ENCODE measurements at places on chromosomes 11 and 22. TPM values are rescaled to one million over a fixed set of nuclear protein-coding genes. Genes with fewer than 3 reads are reported as not detected.

DNA sequence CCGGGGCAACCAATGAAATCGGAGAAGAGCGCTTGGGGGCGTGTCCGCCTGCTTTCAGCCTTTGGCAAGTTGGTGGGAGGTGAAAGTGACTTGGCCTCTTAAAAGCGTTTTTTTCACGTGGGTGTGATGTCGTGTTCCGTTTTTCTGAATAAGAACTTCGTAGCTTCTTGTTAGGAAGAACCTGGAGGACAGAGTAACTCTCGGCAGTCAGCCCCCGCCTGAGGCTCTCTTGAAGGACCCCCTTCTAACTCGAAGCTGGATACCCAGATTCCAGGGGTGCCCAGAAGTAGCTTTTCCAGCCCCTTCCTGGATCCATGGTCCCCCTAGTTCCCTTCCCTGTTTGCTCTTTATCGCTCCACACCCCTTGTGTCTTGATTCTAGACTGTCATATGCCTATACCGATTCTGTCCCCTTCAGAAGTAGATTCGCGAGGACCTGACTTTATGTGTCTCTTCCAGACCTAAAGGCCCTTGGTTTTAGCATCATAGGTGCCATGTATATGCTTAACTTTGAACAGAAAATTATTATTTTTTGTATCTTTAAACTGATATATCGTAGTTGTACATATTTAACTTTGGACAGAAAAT is 915 bp upstream of the OSBP start:
- DNase-seq = peak; percentile 70
- H3K36me3 ChIP-seq = no peaks in the 10 kb centered on the region
- H3K4me1 ChIP-seq = peaks cover 38% of the 10 kb centered on the region
- no peaks in the 10 kb centered on the region for H3K27me3 ChIP-seq
- H3K27ac ChIP-seq = peak overlapping the region; percentile 94

- no peak overlapping the region for H3K4me3 ChIP-seq
- no peaks in the 10 kb centered on the region for H3K36me3 ChIP-seq
- H3K4me1 ChIP-seq = peaks cover 12% of the 10 kb centered on the region
- H3K27me3 ChIP-seq = peaks cover 20% of the 10 kb centered on the region
Measured at GRCh38 chr11:61004761-61005181, 33.3 kb downstream of the CD6 start.

GRCh38 chr22:44389181-44389580 is 76.4 kb upstream of the SHISAL1 start:
- DNase-seq = no peak
- no peaks in the 10 kb centered on the region for H3K36me3 ChIP-seq
- H3K4me1 ChIP-seq = no peaks in the 10 kb centered on the region
- H3K27ac ChIP-seq = no peak overlapping the region

The SCGB1D2 gene
- total RNA-seq = not detected

The MUC2 gene
- total RNA-seq = not detected

DNA sequence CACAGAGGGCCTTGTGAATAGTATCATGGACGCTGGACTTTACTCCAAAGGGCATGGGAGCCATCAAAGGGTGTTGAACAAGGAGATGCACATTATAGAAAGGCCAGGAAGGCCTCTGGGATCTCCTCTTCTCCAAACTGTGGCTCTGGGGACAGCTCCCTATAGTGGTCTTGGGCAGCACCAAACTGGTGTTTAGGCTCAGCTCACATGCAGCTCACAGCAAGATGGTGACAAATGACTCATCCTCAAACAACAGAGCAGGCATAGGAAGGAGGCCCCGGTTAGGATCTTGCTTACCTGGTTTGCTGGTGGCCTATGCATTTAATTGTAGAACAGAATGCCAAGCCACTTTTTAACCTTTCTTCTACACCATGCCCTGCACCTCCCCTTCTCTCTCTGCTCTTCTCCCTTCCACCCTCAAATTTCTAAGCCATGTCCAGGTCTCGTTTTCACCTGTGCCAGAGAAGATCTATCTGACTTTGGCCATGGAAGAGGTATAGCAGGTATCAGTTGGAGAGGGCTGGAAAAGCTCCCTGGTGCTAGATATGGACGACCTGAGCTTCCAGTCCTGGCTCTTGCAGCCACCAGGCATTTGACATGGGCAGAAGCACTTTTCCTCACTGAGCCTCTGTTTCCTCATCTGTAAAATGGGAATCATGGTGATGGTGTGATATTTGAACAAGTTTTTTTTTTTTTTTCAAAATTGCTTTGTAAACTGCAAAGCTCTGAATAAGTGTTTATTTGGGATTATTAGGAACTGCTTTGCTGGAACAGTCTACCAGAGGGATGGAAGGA is 14.4 kb upstream of the EHF start:
- H3K27ac ChIP-seq = no peak overlapping the region
- no peak for DNase-seq
- no peaks in the 10 kb centered on the region for H3K4me1 ChIP-seq
- no peaks in the 10 kb centered on the region for H3K36me3 ChIP-seq

GRCh38 chr11:8709002-8709672 is 26.5 kb downstream of the RPL27A start:
- H3K36me3 ChIP-seq = peaks cover 44% of the 10 kb centered on the region
- H3K27me3 ChIP-seq = no peaks in the 10 kb centered on the region
- H3K4me3 ChIP-seq = no peak overlapping the region
- peaks cover 22% of the 10 kb centered on the region for H3K4me1 ChIP-seq
- H3K27ac ChIP-seq = peak overlapping the region; percentile 84

The RIMBP3C gene
- total RNA-seq = 0.68 TPM

DNA sequence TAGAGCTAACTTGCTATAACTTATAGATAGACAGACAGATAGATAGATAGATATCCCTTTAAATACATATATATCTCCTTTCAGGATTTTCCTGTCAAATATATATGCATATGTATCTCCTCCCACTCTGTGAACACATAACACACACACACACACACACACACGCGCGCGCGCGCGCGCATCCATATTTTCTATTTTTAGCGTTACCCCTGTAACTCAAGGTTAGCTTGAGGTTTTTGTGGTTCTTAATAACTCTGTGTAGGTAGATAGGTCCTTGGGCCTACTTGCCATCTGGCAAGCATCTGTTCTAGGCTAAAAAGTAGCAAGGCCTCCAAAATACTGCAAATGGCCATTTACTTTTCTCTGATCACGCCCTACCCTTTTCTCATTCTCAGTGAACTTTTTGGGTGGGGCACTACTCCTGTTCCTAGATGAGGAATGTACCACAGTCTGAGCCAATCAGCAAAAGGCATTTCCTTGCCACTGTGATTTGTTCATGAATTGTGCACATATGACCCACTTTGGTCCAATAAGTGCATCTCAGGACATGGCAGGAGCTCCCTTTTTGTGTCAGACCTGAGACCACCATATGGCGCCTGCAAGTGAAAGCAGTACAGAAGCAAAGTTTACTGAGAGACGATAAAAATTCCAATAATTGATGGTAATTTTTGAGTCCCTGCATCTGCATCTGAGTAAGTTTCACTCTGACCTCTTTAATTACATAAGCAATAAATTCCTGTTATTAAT is 740.5 kb upstream of the API5 start:
- no peak for DNase-seq
- no peaks in the 10 kb centered on the region for H3K36me3 ChIP-seq
- no peaks in the 10 kb centered on the region for H3K4me1 ChIP-seq

GRCh38 chr11:46521961-46522681 is 71.7 kb downstream of the AMBRA1 start:
- H3K36me3 ChIP-seq = peaks cover 2% of the 10 kb centered on the region
- H3K4me1 ChIP-seq = peaks cover 33% of the 10 kb centered on the region
- H3K27me3 ChIP-seq = no peaks in the 10 kb centered on the region
- no peak overlapping the region for H3K27ac ChIP-seq
- DNase-seq = no peak
- H3K4me3 ChIP-seq = no peak overlapping the region

The APBB1 gene
- 57.7 TPM for total RNA-seq

DNA sequence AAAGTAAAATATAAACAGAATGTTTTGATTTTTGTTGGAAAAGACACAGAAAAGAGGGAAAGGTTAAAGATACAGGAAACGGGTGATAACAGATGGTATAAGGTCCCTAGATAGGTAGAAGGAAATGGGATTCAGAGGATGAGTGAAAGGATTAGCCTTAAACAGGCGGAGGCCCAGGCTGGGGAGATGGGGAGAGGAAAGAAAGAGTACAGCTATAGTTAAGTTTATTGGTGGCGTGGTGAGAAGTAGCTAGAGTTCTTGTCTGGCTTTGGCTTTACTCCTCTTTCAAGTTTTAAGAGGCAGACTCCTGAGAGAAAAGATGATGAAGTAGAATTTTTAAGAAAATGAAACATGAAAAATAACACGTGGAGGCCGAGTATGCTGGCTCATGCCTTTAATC is 13.7 kb downstream of the ZBTB44 start:
- no peaks in the 10 kb centered on the region for H3K27me3 ChIP-seq
- peaks cover 10% of the 10 kb centered on the region for H3K4me1 ChIP-seq
- peaks cover 18% of the 10 kb centered on the region for H3K36me3 ChIP-seq
- H3K27ac ChIP-seq = no peak overlapping the region
- no peak for DNase-seq
- no peak overlapping the region for H3K4me3 ChIP-seq

The NXPE2 gene
- total RNA-seq = not detected

The CD3G gene
- not detected for total RNA-seq

The CADM1 gene
- 19.6 TPM for total RNA-seq

DNA sequence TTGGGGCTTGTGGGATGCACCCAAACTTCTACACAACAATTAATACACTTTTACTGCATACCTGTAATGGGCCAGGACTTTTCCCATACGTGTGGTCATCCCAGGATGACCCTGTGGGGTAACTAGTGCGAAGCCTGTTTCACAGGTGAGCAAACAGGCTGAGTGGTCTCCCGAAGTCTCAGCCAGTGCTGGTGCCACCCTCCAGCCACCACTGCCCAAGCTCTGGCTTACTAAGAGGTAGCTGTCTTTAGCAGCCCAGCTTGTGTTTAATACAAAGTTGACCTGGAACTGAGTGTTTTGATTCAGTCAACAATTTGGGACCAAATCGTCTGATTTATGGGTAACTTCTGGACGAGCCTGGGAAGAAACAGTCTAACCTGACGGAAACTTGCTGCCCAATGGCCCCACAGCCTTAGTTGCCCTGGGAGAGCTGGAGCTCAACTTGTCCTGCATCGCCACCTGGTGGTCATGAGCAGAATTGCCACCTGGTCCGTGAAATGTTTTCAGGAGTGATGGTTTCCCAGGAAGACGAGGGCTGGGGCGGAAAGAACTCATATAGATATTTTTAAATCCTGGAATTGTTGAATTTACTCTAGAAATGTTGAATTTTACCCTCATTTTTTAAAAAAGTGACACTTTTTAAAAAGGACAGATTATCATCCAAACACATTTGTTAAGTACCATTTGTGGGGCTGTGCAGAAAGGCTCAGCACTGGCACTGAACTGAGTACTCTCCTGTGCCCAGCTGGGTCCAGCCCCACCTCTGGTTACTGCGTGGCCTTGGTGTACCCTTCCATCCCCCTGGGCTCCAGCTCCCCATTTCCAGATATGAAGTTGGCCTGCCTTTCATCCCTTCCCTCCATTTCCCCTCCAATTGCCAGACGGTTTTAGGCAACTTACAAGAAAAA is 95.5 kb upstream of the PARVA start:
- peak; percentile 94 for DNase-seq
- peaks cover 50% of the 10 kb centered on the region for H3K4me1 ChIP-seq
- H3K4me3 ChIP-seq = no peak overlapping the region

The BAIAP2L2 gene
- 0.48 TPM for total RNA-seq

- no peak overlapping the region for H3K4me3 ChIP-seq
- H3K36me3 ChIP-seq = no peaks in the 10 kb centered on the region
- no peak overlapping the region for H3K27ac ChIP-seq
- H3K4me1 ChIP-seq = no peaks in the 10 kb centered on the region
Measured at GRCh38 chr11:20760811-20761210, 91.4 kb downstream of the NELL1 start.

GRCh38 chr11:125489166-125489565 is 6.9 kb downstream of the FEZ1 start:
- no peak overlapping the region for H3K4me3 ChIP-seq
- no peaks in the 10 kb centered on the region for H3K4me1 ChIP-seq
- DNase-seq = no peak
- H3K27me3 ChIP-seq = peaks cover 4% of the 10 kb centered on the region

The ANGPTL5 gene
- total RNA-seq = 2.4 TPM

GRCh38 chr11:207863-208180 is 314 bp downstream of the RIC8A start:
- H3K36me3 ChIP-seq = peaks cover 20% of the 10 kb centered on the region
- peak overlapping the region; percentile 99 for H3K27ac ChIP-seq
- peak; percentile 86 for DNase-seq
- H3K4me1 ChIP-seq = peaks cover 33% of the 10 kb centered on the region

The THY1 gene
- total RNA-seq = 11.3 TPM

DNA sequence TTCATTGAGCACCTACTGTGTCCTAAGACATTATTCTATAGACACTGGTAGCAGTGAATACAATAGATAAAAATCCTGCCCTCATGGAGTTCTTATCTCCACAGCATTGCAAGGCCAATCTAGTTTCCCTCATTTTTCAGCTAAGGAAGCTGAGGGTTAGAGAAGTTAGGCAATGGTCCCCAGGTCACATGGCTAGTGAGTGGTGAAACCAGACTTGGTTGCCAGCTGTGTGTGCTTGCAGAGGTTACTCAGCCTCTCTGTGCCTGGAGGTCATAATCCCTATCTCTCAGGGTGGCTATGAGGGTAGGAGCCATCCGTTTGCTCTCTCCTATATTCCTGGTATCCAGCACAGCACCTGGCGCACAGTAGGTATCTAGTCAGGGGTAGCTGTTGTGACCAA is 147.7 kb upstream of the SEZ6L start:
- no peaks in the 10 kb centered on the region for H3K27me3 ChIP-seq
- H3K4me1 ChIP-seq = no peaks in the 10 kb centered on the region
- no peaks in the 10 kb centered on the region for H3K36me3 ChIP-seq

DNA sequence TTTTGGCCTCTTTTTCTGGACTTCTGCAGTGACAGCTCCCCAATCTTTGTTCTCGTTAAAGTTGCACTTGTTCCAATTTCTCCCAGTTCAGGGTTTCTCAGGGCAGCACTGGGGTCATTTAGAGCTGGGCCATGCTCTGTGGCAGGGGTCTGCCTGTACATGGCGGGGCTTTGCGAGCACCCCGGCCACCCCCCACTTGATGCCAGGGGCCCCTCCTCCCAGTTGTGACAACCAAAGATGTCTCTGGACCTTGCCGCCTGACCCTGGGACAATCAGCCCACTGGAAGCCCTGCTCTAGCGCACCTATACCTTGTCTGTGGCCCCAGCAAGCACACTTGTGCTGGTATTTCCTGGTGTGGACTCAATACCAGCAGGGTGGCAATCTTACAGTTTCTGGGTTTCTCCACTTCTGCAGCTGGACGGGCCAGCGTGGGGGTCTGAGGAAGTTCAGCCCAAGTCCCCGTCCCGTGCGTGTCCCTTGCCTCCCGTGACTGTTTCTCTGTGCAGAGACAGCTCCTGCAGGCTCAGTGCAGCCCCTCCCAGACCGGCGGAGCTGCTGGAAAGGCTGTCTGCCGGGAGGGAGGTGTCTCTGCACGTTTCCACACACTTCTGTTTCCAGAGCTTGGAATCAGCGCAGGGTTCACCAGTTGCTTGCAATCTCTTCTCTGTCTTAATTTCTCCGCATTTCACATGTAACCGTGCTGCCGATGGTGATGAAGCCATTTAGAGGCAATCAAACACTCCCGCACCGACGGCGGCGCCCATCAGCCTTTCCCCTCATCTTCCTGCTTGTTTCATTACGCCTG is 1328.9 kb downstream of the BRD1 start:
- H3K4me3 ChIP-seq = no peak overlapping the region
- peaks cover 31% of the 10 kb centered on the region for H3K4me1 ChIP-seq
- no peak overlapping the region for H3K27ac ChIP-seq
- no peaks in the 10 kb centered on the region for H3K27me3 ChIP-seq
- DNase-seq = no peak
- no peaks in the 10 kb centered on the region for H3K36me3 ChIP-seq

GRCh38 chr11:10770626-10771254 is 19.7 kb downstream of the CTR9 start:
- peaks cover 63% of the 10 kb centered on the region for H3K36me3 ChIP-seq
- no peak overlapping the region for H3K4me3 ChIP-seq
- no peak for DNase-seq
- no peak overlapping the region for H3K27ac ChIP-seq
- H3K4me1 ChIP-seq = no peaks in the 10 kb centered on the region
- H3K27me3 ChIP-seq = no peaks in the 10 kb centered on the region

All from osteocyte (in vitro differentiated cells).